ENCODE measurements at places on chromosomes 13 and 19.

DNA sequence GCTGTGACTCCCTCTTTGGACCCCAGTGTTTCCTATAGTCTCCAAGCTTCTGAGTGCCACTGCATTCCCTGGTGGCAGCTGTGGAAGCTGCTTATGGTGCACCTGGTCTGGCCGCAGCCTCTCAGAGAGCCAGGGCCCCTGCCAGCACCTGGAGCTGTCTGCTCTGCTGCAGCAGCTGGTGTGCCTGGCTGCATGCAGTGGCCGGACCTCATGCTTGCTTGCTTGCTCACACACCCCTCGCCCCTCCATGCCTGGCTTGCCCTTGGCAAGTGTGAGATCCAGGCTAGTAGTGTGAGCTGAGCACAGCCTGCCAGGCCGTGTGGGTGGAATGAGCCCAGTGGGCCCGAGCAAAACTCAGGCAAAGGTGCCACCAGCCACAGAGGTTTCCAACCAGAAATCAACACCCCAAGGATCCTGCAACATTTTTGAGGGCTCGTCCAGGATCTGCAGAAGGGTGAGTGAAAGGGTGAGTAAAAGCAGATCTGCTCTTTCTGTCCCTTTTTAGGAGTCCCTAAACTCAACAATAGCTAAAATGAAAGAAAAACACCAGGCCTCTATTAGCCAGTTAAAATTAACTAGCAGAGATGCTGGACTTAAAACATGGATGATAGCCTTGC is 7.6 kb upstream of the MLLT1 start:
- no peak for DNase-seq

GRCh38 chr13:49450105-49450819 is 6.2 kb downstream of the SETDB2 start:
- no peak for DNase-seq

DNA sequence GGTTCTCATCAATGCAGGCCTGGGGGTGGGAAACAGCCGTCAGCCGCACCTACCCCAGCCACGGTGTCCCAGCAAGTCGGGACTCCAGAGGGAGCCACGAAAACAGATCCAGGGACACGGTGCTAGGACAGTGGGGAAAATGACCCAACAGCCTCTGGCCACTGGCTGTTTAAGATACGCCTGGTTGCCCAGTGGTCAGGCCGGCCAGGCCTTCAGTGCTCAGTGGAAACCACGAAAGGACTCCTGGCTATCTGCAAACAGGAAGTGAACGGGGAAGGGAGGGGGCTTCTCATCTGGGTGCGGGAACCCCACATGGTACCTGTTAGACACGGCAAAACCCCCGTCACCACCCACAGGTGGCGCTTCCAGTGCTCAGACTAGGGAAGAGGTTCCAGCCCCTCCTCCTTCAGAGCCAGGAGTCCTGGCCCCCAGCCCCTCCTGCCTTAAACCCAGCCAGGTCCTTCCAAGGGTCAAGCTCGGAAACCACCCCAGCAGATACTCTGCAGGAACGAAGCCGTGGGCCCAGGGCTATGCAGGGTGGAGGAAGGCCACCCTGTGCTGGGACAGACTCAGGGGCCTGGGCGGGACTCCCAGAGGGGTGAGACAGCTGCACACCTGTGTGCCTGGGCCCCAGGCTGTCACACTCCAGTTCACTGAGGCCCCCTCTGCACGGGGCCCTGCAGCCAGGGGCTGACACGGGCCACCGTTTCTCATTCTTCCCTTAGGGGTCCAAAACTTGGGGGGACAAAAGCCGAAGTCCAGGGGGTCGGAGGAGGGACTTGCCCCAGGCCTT is 4.5 kb downstream of the PPP1R12C start:
- DNase-seq, result no peak

DNA sequence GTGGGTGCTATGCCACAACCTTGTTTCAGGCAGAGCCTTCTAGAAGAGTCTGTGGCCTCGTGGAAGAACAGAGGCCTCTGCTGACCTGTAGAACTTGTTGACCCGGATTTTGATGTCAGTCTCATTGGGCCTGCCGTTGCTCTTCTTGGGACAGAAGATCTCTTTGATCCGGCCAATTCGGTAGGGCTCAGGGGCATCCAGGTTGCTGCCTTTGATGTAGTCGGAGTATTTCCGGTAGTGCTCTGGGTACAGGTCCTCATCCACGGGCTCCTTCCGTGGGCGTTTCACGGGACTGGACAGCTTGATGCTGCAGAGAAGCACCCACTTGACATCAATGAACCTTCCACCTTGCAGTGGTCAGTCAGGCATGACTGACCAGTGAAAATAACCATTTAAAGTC is 24.0 kb upstream of the EIF3G start:
- DNase-seq, result no peak

Data from T follicular helper cell (primary cell).